Dorsolateral prefrontal cortex (tissue), 122 donors: ENCODE measurements at places on chromosomes 12 and 14. TPM values are rescaled to one million over a fixed set of nuclear protein-coding genes. Genes with fewer than 3 reads are reported as not detected.

The PIGH gene
- total RNA-seq, result 30.4 TPM

The CHST11 gene
- 17.0 TPM for total RNA-seq

- DNase-seq, result no peak
Measured at GRCh38 chr12:106975993-106976658, 10.8 kb downstream of the MTERF2 start.

DNA sequence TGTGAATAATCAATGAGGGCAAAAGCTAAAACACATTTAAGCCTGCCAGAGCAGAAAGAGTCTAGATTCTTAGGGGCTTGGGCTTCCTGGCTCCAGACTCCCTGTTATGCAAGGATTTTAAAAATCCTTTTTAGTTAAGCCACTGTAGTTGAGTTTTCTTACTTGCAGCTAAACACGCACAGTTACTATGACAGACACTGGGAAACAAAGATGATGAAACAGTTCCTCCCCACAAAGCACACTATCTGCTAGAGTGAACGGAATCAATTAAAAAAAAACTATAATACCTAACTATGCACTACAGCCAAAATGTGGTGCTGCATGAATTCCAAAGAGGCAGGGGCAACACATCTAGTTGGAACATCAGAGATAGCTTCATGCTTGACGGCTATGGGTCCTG lies 28.2 kb downstream of the RPS6KA5 start:
- DNase-seq, result no peak

- DNase-seq, result no peak
Measured at GRCh38 chr12:79961411-79961810, 26.5 kb upstream of the PPP1R12A start.
